ENCODE measurements at places on chromosomes 5 and 9.

DNA sequence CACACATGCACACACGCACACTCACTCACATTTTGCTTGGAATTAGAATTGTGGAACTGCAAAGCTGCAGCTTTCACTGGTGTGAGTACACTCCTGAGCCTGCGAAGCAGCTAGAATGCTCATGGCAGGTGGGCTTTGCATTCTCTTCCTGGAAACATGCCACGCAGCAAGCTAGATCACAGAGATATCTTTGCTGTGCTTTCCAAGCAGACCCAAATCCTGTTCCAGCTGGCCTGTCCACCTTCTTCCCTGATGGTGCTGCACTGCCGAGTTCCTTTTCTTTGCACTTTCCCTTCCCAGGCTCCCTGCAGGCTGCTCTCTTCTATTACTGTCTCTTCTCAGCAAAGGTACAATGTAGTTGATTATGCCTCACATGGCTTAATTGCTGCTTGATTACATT, 92.7 kb upstream of the CKMT2 start:
- DNase-seq: no peak

DNA sequence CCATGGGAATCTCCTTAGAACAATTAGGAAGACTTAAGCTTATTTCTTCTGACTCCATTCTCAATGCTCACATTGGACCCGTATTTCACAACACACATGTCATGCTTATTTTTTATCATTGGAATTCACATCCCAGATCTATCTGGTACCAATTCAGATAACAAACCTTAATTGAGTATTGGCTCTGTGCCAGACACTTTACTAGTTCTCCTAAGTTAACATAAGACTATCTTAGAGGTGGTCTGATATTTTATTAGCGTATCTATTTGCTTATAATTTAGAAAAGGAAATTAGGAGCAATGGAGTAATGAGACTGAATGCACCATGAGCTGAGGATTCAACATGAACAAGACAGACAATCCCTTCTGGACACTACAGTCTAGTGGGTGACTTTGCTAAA, 45.1 kb downstream of the FBXL7 start:
- no peak for DNase-seq

DNA sequence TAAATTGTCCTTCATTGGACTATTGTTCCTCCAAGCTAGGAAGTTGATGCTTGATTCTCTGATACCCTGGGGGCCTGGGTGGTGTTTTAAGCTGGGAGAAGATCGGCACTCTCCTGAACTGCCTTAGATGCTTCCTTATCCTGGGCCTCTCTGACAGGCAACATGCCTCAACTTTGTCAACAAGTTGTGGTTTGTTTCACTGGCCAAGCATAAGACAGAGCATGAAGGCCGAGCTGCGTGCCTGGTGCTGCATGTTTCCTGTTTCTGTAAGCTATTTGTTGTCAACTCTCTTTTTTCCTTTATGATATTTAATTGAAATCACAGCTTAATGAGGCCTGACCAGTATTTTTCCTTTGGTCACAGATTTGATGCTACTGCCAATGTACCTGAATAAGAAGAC, 187.6 kb upstream of the TNC start:
- DNase-seq: no peak

- no peak for DNase-seq
Observed at GRCh38 chr9:108322326-108323098, 533.3 kb downstream of the ACTL7B start.

DNA sequence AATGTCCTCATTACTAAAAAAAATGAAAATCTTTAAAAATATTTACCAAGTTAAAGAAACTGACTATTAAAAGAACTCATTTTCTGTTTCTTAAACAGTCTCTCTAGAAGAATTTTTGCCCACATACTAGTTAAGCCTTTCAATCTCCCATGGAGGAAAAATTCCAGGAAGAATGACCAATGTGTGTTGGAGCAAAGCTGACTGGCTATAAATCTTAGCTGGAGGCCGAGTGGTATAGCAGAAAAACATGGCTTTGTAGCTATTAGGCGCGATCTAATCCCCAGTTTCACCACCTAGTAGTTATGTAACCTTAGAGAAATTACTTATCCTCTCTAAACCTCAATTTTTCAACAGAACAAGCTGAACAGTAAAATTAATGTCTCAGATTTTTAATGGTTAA, 135.5 kb upstream of the PRLR start:
- no peak for DNase-seq

GRCh38 chr5:152641970-152642805, 237.1 kb upstream of the NMUR2 start:
- no peak for DNase-seq

GRCh38 chr5:110376281-110376951, 350.1 kb downstream of the TMEM232 start:
- DNase-seq: no peak

Measured in body of pancreas (tissue), 4 donors.